ENCODE measurements at places on chromosomes 7 and 10. TPM values are rescaled to one million over a fixed set of nuclear protein-coding genes. Genes with fewer than 3 reads are reported as not detected.

The OR9A2 gene
- not detected for total RNA-seq

The TRIM73 gene
- total RNA-seq = 33.2 TPM

The ABCC2 gene
- 7.6 TPM for total RNA-seq

The ANKRD1 gene
- not detected for total RNA-seq

The ABLIM1 gene
- total RNA-seq = 362 TPM

The CD36 gene
- total RNA-seq = 7.2 TPM

The C10orf95 gene
- 0.19 TPM for total RNA-seq

The SPDYE2 gene
- 0.32 TPM for total RNA-seq

The CTBP2 gene
- total RNA-seq = 3.9 TPM

The FKBP14 gene
- 5.3 TPM for total RNA-seq

The ANKRD2 gene
- not detected for total RNA-seq

The GLI3 gene
- 0.95 TPM for total RNA-seq

The DNAJC12 gene
- total RNA-seq = not detected

The OR6B1 gene
- not detected for total RNA-seq
